ENCODE measurements at places on chromosomes 1 and 21.

DNA sequence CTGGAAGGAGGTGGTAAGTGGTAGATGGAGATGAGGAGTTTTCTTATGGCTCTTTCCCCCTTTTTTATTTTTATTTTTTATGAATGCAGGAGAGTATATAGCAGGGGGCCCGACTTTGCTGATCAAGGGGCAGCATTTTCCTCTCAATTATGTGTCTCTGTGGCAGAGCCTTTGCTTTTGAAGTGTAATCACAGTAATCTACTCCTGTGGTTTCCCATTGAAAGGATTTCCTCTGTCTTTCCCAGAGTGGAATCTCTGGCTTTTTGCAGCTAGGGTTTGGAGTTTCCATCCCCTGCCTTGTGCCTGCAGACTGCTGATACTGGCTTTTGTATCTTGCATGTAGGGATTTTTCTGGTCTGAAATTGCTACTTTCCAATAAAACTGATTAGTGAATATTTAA is 29.1 kb downstream of the ARID1A start:
- DNase-seq: no peak

GRCh38 chr1:47993881-47994625 is 3.1 kb downstream of the TRABD2B start:
- no peak for DNase-seq

DNA sequence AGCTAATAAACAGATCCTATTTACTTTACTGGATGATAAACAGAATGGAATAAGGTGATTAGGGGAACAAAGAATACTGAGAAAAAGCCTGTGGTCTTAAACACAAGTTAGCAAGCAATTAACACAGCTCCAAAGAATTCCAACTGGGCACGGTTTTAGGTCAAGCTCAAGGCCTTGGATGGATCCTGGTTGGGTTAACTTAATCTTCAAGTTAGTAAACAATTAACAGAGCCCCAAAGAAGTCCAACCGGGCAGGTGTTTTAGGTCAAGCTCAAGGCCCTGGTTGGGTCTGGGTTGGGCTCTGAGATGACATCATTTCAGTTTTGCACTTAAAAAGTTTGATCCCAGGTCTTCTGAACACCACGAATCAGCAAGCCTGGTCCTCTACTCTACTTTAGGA is 1086.3 kb upstream of the TMPRSS15 start:
- DNase-seq: no peak

DNA sequence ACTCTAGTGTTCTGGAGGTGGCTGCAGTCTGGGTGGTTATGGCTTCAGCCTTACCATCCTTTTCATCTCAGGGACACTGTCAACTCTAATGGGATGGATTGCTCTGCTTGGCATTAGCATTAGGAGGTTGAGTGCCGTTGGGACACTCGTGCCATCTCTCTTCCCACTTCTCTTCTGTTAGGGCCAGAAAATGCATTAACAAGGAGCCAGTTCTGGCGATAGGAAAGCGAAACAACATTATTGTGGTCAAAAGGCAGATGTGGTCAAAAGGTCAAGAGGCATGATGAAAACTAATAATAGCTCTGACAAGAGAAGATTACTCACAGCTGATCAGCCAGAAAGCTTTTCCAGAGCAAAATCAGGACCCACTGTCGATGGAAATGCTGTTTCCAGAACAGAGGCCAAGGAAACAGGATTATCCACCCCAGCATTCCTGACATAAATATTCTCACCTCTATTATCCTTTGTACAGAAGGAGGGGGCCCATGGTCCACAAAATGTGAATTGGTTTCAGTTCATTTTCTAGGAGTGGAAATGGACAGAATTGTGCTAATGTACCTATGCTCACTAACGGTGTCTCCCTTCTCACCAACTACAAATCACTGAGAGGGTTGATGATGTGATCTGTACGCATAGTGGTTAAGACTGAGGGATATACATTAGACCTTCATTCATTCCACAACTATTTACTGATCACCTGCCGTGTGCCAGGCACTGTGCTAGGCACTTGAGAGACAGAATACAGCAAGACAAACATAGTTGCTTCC is 72.0 kb downstream of the ST6GALNAC5 start:
- DNase-seq: no peak

DNA sequence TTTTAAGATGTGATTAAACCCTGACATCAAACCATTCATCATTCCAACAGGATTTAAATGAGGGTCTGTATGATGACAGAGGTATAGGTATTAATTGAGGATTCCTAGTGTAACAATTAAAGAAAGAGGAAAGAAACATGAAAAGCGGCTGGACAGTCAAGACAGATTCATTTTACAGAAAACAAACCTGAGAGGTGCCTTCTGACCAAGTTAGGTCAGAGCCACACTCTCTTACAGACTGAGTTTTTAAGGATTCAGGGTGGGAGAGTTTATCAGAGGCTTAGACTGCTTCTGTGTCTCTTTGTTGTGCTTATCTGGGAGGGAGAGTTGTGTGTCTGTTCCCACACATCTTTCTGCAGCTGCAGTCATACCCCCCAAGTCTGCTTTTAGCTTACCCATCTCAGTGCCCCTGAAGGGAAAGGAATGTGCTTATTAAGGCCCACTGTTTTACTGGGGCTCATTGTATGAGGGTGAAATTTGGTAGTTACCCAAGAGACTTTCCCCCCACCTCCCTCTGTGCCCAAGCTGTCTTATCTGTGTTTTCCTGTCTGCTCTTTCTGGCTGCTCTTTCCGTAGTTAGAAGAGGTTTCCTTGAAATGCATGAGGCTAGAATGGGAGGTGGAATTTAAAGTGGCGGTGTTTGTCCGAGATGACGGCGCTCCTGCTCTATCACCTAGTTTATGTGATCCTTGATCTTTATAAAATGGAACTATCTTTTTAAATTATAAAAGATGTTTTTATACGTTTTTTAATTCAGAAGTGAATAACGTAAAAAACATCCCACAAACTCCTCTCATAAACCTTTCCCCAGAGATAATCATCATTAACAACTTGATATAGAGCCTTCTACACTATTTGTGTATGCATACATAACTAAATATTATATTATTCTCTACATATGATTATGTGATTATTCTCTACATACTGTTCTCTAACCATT is 96.0 kb upstream of the TNFSF4 start:
- no peak for DNase-seq

- no peak for DNase-seq
Observed at GRCh38 chr1:193181536-193181935, 4.9 kb downstream of the B3GALT2 start.

GRCh38 chr1:210299501-210299900 is 29.2 kb upstream of the HHAT start:
- DNase-seq: no peak

DNA sequence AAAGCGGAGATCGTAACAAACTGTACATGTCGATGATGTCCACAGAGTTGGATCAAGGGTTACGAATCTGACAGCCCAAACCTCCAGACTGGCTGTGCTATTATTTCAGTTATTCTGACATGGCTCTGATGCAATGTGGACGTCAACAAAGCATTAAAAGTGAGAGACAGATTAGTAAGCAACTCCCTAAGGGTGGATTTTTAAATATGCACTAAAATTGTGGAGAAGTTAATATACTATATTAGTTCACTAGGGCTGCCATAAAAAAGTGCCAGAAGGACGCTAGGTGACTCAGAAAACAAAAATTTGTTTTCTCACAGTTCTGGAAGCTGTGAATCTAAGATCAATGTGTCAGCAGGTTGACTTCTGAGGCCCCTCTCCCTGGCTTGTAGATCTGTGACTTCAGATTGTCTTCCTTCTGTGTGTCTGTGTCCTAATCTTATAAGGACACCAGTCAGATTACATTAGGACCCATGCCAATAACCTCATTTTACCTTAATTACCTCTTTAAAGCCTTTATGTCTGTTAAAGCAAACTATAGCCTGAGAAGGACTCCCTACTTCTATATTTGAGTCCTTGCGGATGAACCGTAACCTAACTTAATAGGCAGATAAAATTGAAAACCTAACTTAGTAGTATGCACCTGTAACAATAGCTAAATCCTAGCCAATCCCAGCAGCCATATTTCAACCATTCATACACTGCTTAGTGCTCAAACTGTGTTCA is 66.0 kb upstream of the BACH1 start:
- no peak for DNase-seq

DNA sequence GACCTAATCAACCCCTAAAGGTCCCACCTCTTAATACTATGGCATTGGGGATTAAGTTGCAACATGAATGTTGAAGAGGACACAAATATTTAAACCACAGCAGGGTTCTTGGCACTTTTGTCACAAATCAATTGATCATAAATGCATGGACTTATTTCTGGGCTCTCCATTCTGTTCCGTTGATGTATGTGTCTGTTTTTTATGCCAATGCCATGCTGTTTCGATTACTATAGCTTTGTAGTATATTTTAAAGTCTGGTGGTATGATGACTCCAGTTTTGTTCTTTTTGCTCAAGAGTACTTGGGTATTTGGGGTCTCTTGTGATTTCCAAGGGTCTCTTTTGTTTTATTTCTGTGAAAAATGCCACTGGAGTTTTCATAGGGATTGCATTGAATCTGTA is 34.7 kb upstream of the PLA2G2A start:
- DNase-seq: no peak

- DNase-seq: no peak
Observed at GRCh38 chr1:31939484-31940329, 1.5 kb upstream of the PTP4A2 start.

- no peak for DNase-seq
Observed at GRCh38 chr1:36522021-36522420, 39.3 kb upstream of the CSF3R start.

- DNase-seq: no peak
Observed at GRCh38 chr1:207084232-207084631, 4.4 kb upstream of the C4BPB start.

DNA sequence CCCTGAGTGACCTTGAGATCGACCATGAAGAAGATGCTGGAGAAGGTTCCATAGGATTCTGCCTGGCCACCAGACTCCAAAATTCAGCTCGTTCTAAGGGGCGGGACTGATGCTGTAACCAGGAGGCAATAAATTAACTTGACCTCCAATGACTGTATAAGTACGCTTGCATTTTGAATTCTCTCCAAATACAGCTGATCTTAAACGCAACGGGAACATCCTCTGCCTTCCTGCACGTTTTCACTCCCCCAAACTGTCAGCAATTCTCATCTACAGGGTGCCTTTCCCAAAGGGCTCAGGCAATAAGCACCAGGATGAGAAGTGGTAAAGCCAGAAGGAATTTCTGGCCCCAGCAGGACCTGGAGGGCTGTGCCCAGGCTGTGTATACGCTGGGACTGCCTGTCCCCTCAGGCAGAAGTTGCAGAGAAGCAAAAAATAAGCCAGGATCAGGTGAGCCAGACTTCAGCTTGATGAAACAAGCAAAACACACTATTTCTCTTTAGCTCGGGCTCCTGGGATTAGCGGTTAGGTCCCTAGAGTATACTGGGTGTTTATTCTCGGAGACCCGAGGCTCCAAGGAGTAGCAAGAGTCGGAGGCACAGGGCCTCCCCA is 124.8 kb downstream of the LRIG2 start:
- no peak for DNase-seq

- DNase-seq: no peak
Observed at GRCh38 chr1:67747671-67748546, 62.9 kb downstream of the GADD45A start.

DNA sequence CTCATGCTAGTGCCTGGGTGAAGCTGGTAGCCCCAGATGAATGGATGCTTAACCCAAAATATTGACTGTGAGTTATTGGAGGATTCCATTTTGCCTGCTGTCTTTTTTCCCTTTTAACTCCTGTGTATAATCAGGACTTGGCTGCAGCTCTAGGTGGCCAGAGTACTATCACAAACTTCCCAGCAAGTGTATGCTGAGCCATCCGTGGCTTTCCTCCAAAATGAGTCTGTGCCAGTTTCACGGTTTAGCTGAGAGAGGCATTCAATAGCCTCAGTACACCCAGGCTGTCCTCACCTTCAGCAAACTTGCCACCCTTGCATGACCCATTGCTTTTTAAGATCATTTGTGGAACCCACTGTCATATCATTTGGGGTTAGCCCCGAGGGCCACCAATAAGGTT is 5.3 kb upstream of the DPT start:
- DNase-seq: no peak

- no peak for DNase-seq
Observed at GRCh38 chr1:99503276-99503747, 142.6 kb upstream of the PALMD start.

DNA sequence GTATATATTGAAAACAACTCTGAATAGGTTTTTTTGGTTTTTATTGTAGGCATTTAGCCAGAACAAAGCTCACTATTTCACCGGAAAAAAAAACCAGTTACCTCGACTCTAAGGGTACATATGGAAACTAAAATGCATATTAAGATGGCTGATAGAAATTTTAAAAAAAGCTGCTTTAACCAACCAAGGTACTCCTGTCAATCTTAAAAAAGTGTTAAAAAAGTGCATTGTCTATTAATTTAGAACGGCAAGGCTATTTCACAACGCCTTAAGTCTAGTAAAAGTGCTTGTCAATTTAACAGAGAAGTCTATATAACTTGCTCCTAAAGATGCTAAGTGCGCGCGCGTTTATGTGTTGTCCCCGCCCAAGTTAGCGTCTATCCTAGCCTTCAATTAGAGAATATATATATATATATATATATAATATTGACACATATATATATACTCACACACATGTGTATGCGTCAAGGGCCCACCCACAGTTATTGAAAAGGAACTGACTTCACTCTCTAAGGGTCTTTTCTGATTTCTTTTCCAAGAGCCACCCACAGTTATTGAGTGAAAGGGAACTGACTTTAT is 934 bp downstream of the ASPM start:
- no peak for DNase-seq

- no peak for DNase-seq
Observed at GRCh38 chr1:226553924-226554282, 5.3 kb downstream of the STUM start.

All from esophagus squamous epithelium (tissue), 5 donors.